ENCODE measurements at places on chromosomes 3 and 15.

DNA sequence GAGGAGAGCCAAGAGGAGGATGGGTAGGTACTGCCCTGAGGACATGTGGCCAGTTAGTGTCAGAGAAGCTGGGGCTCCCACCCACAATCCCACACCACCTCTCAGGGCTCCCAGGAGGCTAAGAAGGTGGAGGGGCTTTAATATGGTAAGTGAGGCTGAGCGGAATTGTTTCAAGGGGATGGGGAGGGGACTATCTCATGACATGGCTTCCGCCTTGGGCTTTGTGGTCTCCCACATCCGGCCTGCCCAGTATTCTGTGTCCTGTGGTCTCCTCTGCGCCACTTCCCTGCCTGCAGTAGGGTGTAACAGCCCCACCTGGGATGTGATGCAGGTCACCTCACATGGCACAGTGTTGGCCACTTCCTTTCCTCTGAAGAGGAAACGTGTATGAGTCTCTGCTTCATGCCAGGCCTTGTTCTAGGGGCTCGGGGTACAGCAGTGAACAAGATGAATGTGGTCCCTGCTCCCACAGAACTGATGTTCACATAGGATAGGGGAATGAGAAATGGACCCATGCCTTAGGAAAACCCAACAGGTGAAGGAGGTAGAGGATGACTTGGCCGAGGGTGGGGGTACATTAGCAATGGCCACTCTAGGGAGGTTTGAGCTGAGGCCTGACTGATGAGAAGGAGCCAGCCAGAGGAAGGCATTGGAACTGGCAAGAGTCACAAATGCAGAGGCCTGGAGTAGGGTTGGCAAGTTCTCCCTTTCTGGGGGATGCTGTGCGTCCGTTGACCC is 3.2 kb downstream of the NEIL1 start:
- peaks cover 16% of the 10 kb centered on the region for H3K27me3 ChIP-seq
- no peaks in the 10 kb centered on the region for H3K36me3 ChIP-seq
- no peak overlapping the region for H3K4me3 ChIP-seq

DNA sequence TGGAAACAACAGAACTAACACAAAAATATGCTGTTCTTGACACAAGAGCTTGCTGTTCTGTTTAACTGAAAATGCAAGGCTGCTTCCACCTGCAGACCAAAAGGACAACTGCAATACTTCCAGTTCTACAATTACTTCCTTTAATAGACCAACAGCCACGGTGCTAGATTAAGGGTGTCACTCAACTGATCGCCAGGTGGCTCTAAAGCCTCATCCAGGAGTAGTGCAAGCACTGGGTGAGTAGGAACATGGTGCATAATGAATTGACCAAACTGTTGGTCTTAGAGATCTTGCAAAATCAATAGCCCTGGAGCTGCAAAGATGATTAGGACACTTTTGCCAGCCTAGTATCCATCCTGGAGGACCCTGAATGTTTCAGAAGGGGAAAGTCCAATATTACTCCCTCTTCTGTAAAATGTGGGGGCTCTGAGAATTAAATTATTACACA is 3.6 kb upstream of the CLDN16 start:
- no peak overlapping the region for H3K27ac ChIP-seq
- H3K27me3 ChIP-seq, result no peaks in the 10 kb centered on the region
- no peak overlapping the region for H3K4me3 ChIP-seq
- no peaks in the 10 kb centered on the region for H3K36me3 ChIP-seq
- peaks cover 65% of the 10 kb centered on the region for H3K4me1 ChIP-seq

- H3K36me3 ChIP-seq, result no peaks in the 10 kb centered on the region
- no peak overlapping the region for H3K27ac ChIP-seq
- H3K4me1 ChIP-seq, result no peaks in the 10 kb centered on the region
- DNase-seq, result no peak
- H3K27me3 ChIP-seq, result no peaks in the 10 kb centered on the region
Measured at GRCh38 chr3:77288348-77288747, 248.4 kb downstream of the ROBO2 start.

GRCh38 chr3:99108508-99108907 is 207.0 kb upstream of the DCBLD2 start:
- no peaks in the 10 kb centered on the region for H3K36me3 ChIP-seq
- no peak overlapping the region for H3K4me3 ChIP-seq
- peak overlapping the region; percentile 79 for H3K27ac ChIP-seq
- H3K4me1 ChIP-seq, result peaks cover 20% of the 10 kb centered on the region

DNA sequence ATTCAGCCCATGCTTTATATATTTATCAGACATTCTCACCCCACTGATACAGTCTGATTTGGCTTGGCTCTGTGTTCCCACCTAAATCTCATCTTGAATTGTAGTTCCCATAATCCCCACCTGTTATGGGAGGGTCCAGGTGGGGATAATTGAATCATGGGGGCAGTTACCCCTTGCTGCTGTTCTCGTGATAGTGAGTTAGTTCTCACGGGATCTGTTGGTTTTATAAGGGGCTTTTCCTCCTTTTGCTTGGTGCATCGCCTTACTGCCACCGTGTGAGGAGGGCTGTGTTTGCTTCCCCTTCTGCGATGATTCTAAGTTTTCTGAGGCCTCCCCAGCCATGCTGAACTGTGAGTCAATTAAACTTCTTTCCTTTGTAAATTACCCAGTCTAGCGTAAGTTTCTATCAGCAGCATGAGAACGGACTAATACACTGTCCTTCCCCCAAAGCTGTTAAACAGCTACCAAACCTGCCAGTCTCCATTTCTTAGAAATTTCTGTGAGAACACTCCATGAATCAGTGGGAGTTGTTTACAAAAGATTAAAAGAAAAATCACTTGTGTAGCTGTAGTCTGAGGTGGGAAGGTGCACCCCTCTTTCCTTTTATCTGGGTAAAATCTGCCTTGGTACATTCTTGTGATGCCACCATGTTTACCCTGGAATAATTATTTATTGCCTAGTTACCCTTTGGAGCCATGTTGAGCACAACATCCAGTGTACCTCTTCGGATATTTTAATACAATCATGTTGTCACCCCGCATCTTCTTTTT is 160.5 kb downstream of the THSD4 start:
- H3K27ac ChIP-seq, result peak overlapping the region; percentile 77
- no peak for DNase-seq
- H3K36me3 ChIP-seq, result peaks cover 5% of the 10 kb centered on the region

- peak; percentile 86 for DNase-seq
- peaks cover 89% of the 10 kb centered on the region for H3K4me1 ChIP-seq
- H3K36me3 ChIP-seq, result peaks cover 64% of the 10 kb centered on the region
- H3K27me3 ChIP-seq, result peaks cover 9% of the 10 kb centered on the region
- H3K27ac ChIP-seq, result peak overlapping the region; percentile 99
Measured at GRCh38 chr15:92907896-92908712, 8.0 kb downstream of the CHD2 start.

- peaks cover 6% of the 10 kb centered on the region for H3K4me1 ChIP-seq
- no peaks in the 10 kb centered on the region for H3K27me3 ChIP-seq
- no peak for DNase-seq
- H3K36me3 ChIP-seq, result peaks cover 30% of the 10 kb centered on the region
Measured at GRCh38 chr3:119841808-119842471, 60.0 kb downstream of the NR1I2 start.

- no peak overlapping the region for H3K4me3 ChIP-seq
- H3K36me3 ChIP-seq, result no peaks in the 10 kb centered on the region
- no peak for DNase-seq
- H3K27ac ChIP-seq, result no peak overlapping the region
Measured at GRCh38 chr3:42134867-42135464, 43.8 kb downstream of the TRAK1 start.

DNA sequence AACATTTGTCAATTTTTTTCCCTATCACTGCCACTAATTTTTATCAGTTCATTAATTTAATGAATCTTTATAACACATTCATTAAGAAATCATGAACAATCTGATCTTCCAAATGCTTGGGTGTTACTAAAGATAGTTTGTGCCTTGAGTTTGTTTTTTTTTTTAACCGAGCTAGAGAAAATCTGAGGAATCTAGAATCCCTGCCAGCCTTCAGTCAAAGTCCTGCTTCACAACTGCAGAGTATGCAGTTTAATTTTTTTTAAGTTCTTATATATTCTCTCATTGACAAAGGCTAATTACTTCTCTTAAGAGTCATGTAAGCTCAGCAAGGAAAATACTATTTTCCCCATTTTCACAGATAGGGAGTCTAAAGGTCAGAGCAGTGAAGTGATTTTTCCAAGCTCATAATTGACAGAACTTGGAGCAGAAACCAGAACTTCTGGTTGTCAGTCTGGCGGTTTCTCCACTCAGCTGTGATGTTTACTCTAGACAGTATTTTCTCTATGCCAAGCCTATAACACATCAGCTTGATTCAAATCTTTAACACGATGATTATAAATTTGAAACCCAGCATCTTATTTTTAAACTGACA is 55.7 kb downstream of the TNIK start:
- no peaks in the 10 kb centered on the region for H3K27me3 ChIP-seq
- H3K36me3 ChIP-seq, result peaks cover 14% of the 10 kb centered on the region
- H3K4me3 ChIP-seq, result no peak overlapping the region
- H3K4me1 ChIP-seq, result peaks cover 32% of the 10 kb centered on the region
- DNase-seq, result no peak
- no peak overlapping the region for H3K27ac ChIP-seq

DNA sequence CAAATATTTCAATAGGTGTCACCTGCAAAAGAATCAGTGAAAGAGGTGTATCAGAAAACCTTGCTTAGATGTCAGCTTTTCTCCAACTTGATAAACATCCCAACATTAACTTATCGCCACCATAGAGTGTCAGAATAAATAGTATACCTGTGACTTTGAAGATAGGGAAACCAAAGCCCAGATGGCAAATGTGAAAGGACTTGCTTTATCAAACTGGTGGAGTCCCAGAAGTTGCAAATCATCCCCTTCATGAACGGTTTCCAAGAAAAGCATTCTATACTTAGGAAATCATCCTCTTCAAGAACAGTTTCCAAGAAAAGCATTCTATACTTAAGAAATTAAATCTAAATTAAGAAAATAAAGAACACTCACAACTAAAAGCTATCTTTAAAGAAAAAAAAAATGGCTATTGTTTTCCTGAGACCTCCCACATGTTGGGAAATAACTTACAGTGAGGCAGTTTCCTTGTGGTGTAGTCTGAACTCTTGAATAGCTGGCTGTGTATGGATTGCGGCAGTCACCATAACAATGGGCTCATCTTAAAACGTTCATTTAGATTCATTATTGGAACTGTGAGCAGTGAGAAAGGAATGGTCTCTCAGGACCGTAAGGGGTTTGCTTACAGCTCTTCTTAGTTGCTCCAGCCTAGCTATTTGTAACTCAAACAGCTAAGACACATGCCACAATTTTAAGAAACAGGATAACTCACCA is 56.5 kb downstream of the GHSR start:
- H3K27me3 ChIP-seq, result peaks cover 8% of the 10 kb centered on the region
- no peak overlapping the region for H3K27ac ChIP-seq
- H3K4me3 ChIP-seq, result no peak overlapping the region
- no peak for DNase-seq

GRCh38 chr15:62244762-62245161 is 79.7 kb upstream of the C2CD4B start:
- no peak overlapping the region for H3K27ac ChIP-seq
- no peaks in the 10 kb centered on the region for H3K4me1 ChIP-seq
- H3K27me3 ChIP-seq, result peaks cover 30% of the 10 kb centered on the region
- no peak overlapping the region for H3K4me3 ChIP-seq
- no peak for DNase-seq

Measured in HFFc6 (cell line).